Activated T-helper 1 cell treated with anti-CD3 and anti-CD28 coated beads, Interleukin-2, amount 50 U/mL, for 16 hours (primary cell): ENCODE measurements at places on chromosomes 2 and 18.

DNA sequence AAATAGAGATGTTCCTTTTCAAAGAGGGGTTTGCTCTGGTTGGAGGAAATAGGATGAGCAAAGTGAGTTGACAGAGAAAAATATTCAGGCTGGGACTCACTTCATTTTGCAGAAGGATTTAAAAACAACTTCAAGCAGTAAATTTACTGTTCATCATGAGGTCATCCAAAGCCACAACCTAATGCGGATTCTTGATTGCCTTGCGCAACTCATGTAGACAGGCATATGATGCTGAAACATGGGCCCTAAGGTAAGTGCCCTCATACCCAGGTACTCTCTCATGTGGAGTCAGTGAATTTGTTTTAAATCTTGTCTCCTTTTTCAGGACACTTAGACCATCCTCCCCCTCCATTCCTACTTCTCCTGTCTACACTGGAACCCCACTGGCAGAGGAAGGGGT is 51.9 kb upstream of the LYPD1 start:
- DNase-seq: no peak

DNA sequence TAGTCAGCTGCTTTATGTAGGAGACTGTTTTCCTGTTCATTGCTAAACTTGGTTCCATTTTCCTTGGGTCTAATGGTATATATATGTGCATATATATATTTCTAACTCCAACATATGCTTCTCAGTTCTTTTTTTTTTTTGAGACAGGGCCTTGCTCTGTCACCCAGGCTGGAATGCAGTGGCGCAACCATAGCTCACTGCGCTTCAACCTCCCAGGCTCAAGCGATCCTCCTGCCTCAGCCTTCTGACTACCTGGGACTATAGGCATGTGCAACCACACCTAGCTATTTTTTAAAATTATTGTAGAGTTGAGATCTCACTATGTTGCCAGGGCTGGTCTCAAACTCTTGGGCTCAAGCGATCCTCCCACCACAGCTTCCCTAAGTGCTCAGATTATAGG is 22.1 kb downstream of the STPG4 start:
- DNase-seq: no peak

DNA sequence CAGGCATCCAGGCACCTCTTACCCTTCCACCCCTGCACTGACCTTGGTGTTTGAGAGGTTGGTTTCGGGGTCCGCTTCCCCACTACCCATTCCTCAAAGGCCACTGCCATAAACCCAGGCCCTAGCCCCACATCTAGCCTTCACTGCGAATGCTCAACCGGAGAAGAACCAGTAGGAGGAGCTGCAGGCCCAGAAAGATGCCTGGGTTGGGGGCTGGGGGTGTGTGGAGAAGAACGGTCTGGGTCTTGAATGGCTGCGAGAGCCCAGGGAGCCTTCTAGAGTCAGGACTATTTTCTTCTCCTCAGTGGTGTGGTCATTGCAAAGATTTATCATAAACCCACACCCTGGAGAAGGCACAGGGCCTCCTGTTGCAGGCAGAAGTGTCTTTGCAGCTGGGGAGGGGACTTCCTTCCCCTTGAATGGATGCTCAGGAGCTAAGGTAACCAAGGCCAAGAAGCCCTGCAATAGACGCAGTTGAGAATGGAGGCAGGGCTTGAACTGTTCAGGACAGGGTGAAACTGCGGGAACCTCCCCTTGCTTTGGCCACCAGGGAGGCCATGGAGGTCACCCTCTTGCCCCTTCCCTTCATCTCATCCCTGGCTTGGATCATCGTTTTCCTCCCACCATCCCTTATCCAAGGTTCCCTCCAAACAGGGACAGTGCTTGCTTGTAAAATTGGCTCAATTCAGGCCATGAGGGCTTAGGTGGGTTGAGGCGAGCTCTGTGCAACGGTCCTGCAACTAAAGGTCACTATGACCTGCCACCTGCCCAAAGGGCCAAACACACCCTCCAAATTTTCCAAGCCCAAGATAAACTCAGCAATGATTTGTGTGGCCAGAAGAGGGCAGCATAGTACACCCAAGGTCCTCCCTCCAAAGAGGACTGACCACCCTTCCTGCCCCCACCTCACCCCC is 20.9 kb downstream of the THNSL2 start:
- DNase-seq: no peak

- no peak for DNase-seq
These were observed 34.8 kb upstream of the LAMA1 start for GRCh38 chr18:7152440-7152839.

DNA sequence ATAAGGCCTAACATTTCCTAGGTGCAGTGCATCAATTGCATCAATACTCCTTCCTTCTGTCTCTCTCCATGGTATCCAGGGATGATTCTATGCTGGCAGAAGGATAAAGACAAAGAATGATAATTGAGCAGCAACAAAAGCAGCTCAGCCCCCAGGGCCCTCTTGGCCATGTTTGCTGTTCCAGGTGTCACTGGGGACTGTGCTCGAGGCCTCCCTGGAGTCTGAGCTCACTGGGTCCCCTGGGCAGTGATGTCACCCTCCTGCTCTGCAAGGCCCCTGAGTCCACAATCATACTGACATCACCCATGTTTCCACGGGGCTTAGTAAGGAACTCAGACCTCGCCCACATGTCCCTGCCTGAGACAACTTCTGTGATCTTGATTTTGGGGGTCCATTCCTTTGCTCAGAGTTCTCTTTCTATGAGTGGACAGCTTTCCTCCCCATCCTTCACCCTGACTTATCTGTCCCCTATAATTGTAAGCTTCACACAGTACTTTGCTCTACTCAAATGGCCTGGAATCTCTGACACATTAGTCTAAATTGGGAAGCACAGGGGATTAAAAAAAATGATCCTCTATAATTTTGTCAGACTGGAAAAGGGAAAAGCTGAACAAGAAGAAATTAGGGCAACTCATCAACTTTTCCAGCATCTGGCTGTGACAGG is 15.8 kb upstream of the EXOC6B start:
- no peak for DNase-seq
